Fibroblast of pulmonary artery (primary cell): ENCODE measurements at places on chromosomes 11 and 22.
A peak's percentile ranks its signal among the peaks of the same experiment; 100 is the strongest.

DNA sequence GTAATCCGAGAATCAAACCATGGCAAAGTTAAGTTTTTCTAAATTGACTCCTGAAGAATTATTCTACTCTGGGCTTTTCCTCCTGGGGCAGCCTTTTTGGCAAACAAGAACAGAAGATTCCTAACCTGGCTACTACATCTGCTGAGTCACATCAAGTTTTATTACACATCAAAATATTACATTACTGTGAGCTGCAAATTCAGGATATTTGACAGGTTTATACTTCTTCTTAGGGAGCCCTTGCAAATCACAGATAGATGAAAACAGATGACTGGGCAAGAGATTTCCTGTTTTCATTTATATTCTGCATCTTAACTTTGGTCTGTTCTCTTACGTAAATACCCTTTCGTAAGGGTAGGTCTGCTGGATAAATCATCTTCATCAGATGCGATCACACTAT is 23.6 kb downstream of the XRRA1 start:
- DNase-seq = no peak

DNA sequence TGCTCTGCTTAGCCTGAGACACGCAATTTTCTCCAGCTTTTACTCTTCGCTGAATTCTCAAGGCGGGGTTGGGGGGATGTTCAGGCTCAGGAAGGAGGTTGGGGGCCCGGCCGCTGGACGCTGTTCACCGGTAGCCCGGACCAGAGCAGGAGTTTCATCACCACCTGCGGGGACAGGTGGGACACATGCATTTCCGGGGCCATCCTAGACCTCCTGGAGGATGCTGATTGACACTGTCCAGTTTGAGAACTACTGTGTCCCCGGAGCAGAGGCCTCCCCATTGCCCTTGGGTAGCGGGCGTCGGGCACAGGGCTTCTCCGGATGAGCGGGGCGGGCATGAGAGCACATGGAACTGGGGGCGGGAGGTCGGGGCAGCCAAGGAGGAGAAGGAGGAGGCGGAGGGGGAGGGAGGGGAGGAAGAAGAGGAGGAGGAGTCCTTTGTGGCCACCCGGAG is 144.0 kb upstream of the GRK3 start:
- no peak for DNase-seq

DNA sequence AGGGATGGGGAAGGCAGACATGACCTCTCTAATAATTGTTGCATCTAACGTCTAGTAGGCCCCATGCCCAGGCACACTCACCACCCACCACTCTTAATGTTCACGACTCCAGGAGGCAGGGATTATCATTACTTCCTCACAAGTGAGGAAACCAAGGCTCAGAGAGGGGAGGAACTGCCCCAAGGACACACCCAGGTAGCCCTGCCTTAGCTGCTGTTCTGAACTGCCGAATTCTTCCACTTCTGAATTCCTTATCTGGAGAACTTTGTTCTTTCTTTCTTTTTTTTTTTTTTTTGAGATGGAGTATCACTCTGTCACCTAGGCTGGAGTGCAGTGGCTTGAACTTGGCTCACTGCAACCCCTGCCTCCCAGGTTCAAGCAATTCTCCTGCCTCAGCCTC is 16.7 kb downstream of the SLCO2B1 start:
- no peak for DNase-seq

- peak; percentile 79 for DNase-seq
These were observed 83.7 kb downstream of the STIM1 start for GRCh38 chr11:3939211-3939610.

- DNase-seq = peak; percentile 23
These were observed 19.4 kb downstream of the HTR3A start for GRCh38 chr11:113994077-113994954.

- no peak for DNase-seq
These were observed 18.4 kb upstream of the TAB1 start for GRCh38 chr22:39381009-39381755.

GRCh38 chr11:5226732-5227310 is at the start of gene HBB:
HBB (minus strand) TSS chr11:5227071; CDS start chr11:5227021, 50 bp downstream.
- no peak for DNase-seq
